ENCODE measurements at places on chromosomes 2 and 18.
A peak's percentile ranks its signal among the peaks of the same experiment; 100 is the strongest.

DNA sequence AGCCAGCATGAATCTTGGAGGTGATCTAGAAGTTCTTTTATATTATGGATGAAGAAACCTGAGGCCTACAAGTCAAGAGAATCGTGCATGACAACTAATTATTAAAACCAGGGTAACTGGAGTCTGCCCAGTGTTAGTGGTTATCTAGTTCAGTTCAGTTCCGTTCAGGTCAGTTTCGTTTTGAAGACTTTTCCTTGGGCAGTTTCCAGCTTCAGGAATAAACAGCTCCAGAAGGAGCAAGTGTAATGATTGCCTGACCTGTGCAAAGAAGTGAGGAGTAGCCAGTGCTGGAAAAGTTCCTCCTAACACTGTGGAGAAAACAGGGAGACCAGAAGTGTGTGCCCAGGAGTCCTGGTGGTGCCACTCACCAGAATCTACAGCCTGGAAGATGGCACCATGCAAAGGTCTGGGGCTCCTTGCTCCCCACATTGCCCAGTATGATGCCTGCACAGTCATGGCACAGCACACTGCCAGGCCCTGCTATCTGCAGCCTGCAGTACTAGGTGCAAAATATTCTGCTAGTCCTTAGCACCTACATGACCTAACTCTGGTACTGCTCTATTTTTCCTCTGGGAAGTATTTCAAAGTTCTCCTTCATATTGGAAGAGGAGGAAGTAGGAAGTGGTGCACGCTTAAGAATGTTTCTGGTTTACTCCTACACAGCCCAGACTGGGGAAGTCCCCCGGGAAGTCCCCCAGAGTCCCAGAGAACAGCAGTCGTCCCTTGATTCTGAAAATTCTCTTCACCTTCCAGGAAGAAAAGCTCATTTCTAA lies 65.8 kb downstream of the SUMO1 start:
- no peak for DNase-seq
- H3K27ac ChIP-seq: no peak overlapping the region
- H3K4me3 ChIP-seq: no peak overlapping the region
- peaks cover 2% of the 10 kb centered on the region for H3K36me3 ChIP-seq
- no peaks in the 10 kb centered on the region for H3K27me3 ChIP-seq

DNA sequence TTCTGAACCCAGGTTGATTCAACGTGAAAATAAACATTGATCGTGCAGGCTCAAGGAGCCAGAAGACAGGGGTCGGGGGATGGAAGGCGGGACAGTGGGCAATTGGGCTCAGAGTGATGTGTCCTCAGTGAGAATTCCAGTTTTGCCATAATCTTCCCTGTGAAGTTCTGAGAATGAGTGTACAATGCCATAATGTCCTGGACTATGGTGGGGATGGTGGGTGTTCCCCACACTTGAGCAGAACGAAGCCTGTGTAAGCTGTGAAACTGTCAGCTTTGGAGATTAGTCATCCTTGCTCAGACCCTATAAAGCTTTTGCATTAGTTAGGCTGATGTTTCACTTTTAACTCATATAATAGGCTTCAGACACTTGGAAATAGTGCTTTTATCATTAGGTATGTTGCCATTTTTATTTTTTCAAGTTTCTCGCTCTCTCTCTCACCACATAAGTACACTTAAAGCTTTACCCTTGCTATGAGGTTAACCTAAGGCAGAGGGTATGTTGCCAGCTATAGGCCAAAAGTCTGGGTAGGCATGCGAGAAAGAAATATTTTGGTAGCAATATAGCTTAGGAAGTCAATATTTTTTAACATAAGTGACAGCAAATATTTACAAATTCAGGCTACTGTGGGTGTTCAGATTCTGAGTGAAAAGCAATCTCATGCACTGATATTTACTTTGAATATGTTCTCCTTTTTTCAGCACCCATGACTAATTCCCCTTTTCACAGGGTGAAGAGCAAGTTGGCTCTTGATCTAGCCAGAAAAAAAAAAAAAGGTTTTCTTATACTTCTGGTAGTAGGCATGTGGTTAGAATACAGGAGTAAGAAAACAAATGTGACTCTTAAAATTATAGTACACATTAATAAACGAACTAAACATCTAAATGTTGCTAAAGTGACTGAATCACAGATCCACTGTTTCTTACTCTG lies 47.2 kb downstream of the CDC42EP3 start:
- H3K27me3 ChIP-seq: no peaks in the 10 kb centered on the region
- H3K4me1 ChIP-seq: peaks cover 44% of the 10 kb centered on the region
- H3K27ac ChIP-seq: no peak overlapping the region
- no peak for DNase-seq

DNA sequence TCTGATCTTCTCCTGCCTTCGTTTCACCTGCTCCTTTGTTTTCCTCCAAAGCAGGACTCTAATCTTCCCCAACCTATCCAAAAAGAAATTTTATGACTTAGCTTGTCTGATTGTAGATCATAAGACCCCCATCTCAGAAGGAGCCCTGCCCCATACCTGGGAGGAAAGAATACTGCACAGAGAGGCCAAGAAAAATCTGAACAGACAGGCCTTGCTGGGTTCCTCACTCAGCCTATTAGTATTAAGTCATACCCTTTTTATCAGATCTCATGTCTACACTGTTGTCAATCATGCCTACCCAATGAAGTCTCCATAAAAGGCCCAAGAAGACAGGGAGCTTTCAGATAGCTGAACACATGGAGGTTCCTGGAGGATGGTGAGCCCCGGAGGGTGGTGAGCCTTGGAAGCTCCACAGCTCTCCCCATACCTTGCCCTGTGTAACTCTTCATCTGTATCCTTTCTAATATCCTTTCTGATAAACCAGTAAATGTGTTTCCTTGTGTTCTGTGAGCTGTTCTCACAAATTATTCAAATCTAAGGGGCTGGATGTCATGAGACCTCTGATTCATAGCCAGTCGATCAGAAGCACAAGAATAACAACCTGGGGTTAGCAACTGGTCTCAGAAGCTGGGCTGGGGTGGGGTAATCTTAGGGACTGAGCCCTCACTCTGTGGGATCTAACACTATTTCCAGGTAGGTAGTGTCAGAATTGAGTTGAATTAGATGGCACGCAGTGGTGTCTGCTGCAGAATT lies 108.8 kb downstream of the SPOPL start:
- DNase-seq: no peak
- H3K4me3 ChIP-seq: no peak overlapping the region
- no peaks in the 10 kb centered on the region for H3K36me3 ChIP-seq
- no peaks in the 10 kb centered on the region for H3K4me1 ChIP-seq
- H3K27me3 ChIP-seq: no peaks in the 10 kb centered on the region
- H3K27ac ChIP-seq: no peak overlapping the region

DNA sequence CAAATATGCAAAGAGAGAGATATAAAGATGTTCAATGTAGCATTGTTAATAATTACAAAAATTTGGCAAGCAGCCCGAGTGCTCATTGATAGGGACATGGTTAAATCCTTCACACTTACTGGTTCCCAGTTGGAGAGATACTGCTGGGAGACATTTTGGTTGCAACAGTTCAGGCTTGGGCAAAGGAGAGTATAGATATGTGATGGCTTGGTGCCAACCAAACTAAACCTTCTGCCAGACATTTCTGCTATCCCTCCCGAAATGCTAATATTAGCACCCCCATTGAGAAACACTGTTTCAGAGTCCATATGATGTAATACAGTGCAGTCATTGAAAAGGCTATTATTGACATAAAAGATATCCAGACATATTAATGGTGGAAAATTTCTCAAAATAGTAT lies 11.5 kb downstream of the GEN1 start:
- no peak overlapping the region for H3K27ac ChIP-seq
- H3K4me1 ChIP-seq: no peaks in the 10 kb centered on the region
- H3K4me3 ChIP-seq: no peak overlapping the region
- no peak for DNase-seq
- no peaks in the 10 kb centered on the region for H3K36me3 ChIP-seq
- no peaks in the 10 kb centered on the region for H3K27me3 ChIP-seq

GRCh38 chr18:22432657-22433137 lies 15.0 kb upstream of the CTAGE1 start:
- H3K4me1 ChIP-seq: no peaks in the 10 kb centered on the region
- H3K27ac ChIP-seq: peak overlapping the region; percentile 9
- peak overlapping the region; percentile 20 for H3K4me3 ChIP-seq
- peak; percentile 72 for DNase-seq
- no peaks in the 10 kb centered on the region for H3K27me3 ChIP-seq

DNA sequence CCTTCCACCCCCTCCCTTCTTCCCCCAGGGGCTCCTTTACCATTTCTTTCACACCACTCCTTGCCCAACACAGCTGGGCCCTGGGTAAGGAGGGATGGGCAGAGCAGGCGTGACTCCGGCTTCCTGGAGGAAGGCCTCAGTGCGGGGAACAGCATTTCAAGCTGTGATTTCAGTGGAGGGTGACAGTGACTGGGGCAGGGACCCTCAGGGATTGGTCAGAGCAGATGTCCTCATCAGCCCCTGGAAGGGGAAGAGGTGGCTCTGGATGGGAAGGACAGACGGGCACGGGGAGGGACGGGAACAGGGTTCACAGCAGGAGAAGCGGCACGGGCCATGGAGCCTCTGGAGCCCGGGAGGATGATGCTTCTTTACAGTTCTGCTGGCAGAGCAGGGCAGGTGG lies 130.8 kb upstream of the TWIST2 start:
- no peaks in the 10 kb centered on the region for H3K36me3 ChIP-seq
- no peaks in the 10 kb centered on the region for H3K27me3 ChIP-seq
- no peak overlapping the region for H3K4me3 ChIP-seq
- no peaks in the 10 kb centered on the region for H3K4me1 ChIP-seq
- no peak for DNase-seq
- H3K27ac ChIP-seq: no peak overlapping the region

- DNase-seq: no peak
- no peaks in the 10 kb centered on the region for H3K36me3 ChIP-seq
- H3K4me1 ChIP-seq: no peaks in the 10 kb centered on the region
- no peak overlapping the region for H3K27ac ChIP-seq
- no peak overlapping the region for H3K4me3 ChIP-seq
- no peaks in the 10 kb centered on the region for H3K27me3 ChIP-seq
Measured at GRCh38 chr18:76571689-76572088, 76.6 kb upstream of the ZNF516 start.

All from psoas muscle (tissue), 8 donors.